ENCODE measurements at places on chromosomes 12 and 14. TPM values are rescaled to one million over a fixed set of nuclear protein-coding genes. Genes with fewer than 3 reads are reported as not detected.
A peak's percentile ranks its signal among the peaks of the same experiment; 100 is the strongest.

- H3K27ac ChIP-seq: no peak overlapping the region
- DNase-seq: no peak
- H3K27me3 ChIP-seq: peaks cover 4% of the 10 kb centered on the region
- H3K36me3 ChIP-seq: no peaks in the 10 kb centered on the region
- H3K4me1 ChIP-seq: peaks cover 2% of the 10 kb centered on the region
Measured at GRCh38 chr12:98767248-98767647, 122.2 kb downstream of the APAF1 start.

GRCh38 chr14:102164965-102165364, 25.3 kb downstream of the WDR20 start:
- no peak overlapping the region for H3K4me3 ChIP-seq
- peaks cover 42% of the 10 kb centered on the region for H3K4me1 ChIP-seq
- H3K27ac ChIP-seq: no peak overlapping the region
- no peak for DNase-seq
- no peaks in the 10 kb centered on the region for H3K27me3 ChIP-seq
- peaks cover 10% of the 10 kb centered on the region for H3K36me3 ChIP-seq

GRCh38 chr12:18813753-18814152, 75.8 kb downstream of the CAPZA3 start:
- no peak for DNase-seq
- no peak overlapping the region for H3K4me3 ChIP-seq
- no peaks in the 10 kb centered on the region for H3K27me3 ChIP-seq
- no peaks in the 10 kb centered on the region for H3K4me1 ChIP-seq
- no peaks in the 10 kb centered on the region for H3K36me3 ChIP-seq

DNA sequence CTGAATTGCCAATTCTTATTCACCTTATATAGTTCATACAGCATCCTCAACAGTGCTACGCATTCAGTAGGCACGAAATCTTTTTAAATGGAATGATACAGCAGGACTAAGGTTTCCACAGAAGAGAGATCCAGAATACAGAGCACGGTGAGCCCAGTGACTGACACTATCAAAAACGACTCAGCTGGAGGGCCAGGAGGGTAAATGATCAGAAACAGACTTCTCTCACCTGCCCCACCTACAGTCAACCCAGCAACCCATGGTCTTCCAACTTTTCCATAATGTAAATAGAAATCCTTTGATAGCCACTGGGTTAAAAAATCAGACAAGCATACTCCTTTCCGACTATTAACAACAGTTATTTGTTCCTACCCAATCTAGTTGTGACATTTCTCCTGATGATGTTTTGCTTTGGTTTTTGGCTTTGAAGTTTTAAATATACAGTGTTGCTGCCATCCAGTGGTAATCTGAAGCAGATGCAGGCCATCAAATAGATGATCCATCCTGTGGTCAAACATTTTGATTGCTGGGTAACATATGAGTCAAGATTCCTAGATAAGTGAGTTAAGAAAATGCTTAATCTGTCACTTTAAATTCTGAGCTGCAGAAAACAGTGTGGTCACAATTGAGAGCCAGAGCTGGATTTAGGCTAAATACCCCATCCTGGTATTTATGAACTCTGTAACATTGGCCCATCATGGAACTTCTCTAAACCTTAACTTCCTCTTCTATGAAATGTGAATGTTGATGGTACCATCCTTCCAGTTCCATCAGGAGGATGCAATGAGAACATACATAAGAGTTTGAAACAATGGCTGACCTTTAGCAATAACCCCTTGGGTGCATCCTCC, 42.0 kb downstream of the GPHB5 start:
- no peaks in the 10 kb centered on the region for H3K36me3 ChIP-seq
- H3K27ac ChIP-seq: no peak overlapping the region
- DNase-seq: no peak
- no peak overlapping the region for H3K4me3 ChIP-seq

DNA sequence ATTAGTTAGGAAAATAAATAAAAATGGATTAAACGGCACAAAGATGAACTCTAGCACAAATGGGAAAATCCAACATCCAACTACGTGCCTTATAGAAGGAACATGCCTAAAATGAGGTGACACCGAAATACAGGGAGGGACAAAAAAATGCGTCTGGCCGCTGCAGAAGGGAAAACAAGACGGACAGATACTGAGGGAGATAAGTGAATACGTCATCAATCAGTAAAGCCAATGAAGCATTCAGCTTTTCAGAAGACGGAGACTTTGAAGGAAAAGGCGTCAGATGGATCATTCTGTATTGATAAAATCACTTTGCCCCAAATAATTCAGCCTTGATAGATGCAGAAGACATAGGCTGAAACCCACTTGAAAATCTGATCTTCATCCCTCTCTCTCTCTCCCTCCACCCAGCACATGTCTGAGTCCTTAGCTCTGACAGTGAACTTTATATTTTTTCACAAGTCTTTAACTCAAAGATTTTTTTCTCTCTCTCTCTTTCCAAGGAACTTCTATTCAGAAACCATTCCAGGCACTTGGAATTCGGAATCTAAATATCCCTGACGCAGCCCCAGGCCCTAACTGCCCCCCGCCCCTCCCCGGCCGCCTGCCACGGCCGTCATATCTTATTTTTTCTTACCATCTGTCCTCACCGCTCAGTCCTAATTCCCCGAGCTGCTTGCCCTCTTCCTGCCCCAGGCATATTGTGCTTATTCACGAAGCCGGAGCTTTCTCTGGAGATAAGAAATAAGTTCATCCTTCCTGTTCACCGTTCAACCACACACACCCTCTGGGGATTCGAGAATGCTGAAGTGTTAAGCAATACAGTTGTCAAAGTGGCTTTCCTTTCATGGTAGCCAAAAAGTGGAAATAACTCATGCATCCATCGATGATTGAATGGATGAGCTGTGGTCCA, 35.5 kb upstream of the RFLNA start:
- H3K36me3 ChIP-seq: no peaks in the 10 kb centered on the region
- H3K27ac ChIP-seq: no peak overlapping the region
- peaks cover 24% of the 10 kb centered on the region for H3K27me3 ChIP-seq
- no peak for DNase-seq
- H3K4me1 ChIP-seq: no peaks in the 10 kb centered on the region
- no peak overlapping the region for H3K4me3 ChIP-seq

- H3K27ac ChIP-seq: no peak overlapping the region
- peaks cover 41% of the 10 kb centered on the region for H3K27me3 ChIP-seq
- H3K4me3 ChIP-seq: no peak overlapping the region
- H3K4me1 ChIP-seq: no peaks in the 10 kb centered on the region
- no peaks in the 10 kb centered on the region for H3K36me3 ChIP-seq
Measured at GRCh38 chr12:129901254-129901653, 2.6 kb downstream of the TMEM132D start.

DNA sequence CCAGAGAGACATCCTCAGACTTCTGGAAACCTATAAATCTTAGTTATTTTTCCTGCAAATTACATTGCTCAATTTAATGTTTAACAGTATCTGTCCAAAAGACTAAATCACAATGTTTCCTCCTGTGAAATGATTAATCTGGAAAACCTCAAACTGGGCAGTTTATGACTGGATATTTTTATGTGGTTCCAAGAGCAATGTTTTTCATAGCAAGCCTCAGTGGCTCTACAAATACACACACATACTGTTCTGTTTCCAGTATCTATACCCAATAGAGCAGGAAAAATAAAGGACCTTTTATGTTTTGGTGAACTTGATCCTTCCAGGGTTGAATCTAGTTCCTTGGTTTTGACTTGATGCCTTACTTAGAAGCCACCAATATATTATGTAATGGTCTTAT, 9.2 kb downstream of the NID2 start:
- H3K4me1 ChIP-seq: no peaks in the 10 kb centered on the region
- H3K36me3 ChIP-seq: no peaks in the 10 kb centered on the region
- no peak for DNase-seq
- H3K27me3 ChIP-seq: peaks cover 24% of the 10 kb centered on the region

DNA sequence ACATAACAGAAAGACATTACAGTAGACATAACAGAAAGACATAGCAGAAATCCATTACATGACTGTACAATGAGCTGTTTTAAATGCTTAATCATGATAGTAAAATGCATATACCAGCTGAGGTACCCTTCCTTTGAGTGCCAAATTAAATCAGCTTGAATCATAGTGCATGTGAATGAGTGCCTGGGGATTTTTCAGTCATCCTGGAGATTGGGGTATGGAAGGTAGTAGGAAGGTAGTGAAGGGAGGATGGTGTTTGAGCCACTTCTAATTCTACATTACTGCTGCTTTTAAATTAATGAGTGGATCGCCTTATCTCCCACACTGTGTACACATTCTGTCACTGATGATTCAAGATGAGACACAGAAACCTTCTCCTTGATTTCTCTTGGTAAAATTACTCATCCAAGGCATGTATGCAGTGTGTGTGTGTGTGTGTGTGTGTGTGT, 534.2 kb downstream of the LRFN5 start:
- H3K36me3 ChIP-seq: no peaks in the 10 kb centered on the region
- no peaks in the 10 kb centered on the region for H3K4me1 ChIP-seq
- no peaks in the 10 kb centered on the region for H3K27me3 ChIP-seq

- H3K36me3 ChIP-seq: no peaks in the 10 kb centered on the region
- no peak for DNase-seq
- H3K27ac ChIP-seq: no peak overlapping the region
- no peak overlapping the region for H3K4me3 ChIP-seq
- H3K27me3 ChIP-seq: no peaks in the 10 kb centered on the region
- no peaks in the 10 kb centered on the region for H3K4me1 ChIP-seq
Measured at GRCh38 chr12:122813310-122813713, 21.9 kb upstream of the HIP1R start.

- H3K27me3 ChIP-seq: no peaks in the 10 kb centered on the region
- peaks cover 37% of the 10 kb centered on the region for H3K36me3 ChIP-seq
- no peak for DNase-seq
- peaks cover 76% of the 10 kb centered on the region for H3K4me1 ChIP-seq
- peak overlapping the region; percentile 99 for H3K27ac ChIP-seq
Measured at GRCh38 chr12:51320311-51320694, 3.7 kb downstream of the BIN2 start.

DNA sequence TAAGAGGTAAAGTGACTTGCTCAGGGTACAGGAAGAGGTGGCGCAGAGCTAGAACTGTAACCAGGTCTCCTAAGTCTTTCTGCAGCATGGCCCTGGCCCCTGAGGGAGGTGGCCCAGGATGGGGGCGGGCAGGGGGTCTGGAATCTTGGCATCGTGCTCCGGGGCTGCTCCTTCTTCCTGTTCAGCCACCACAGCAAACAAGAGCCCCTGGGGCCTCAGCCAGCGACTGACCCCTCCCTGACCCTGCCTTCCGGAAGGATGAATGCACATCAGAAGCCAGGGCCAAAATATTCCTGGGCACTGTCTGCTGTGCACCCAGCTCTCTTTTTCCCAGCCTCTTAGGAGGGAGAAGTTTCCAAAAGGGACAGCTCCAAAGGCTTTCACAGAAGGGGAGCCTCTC, 242.8 kb downstream of the DPF3 start:
- H3K4me1 ChIP-seq: no peaks in the 10 kb centered on the region
- no peak overlapping the region for H3K4me3 ChIP-seq
- no peak overlapping the region for H3K27ac ChIP-seq
- DNase-seq: no peak
- H3K27me3 ChIP-seq: no peaks in the 10 kb centered on the region

- H3K27ac ChIP-seq: no peak overlapping the region
- no peak overlapping the region for H3K4me3 ChIP-seq
- H3K36me3 ChIP-seq: no peaks in the 10 kb centered on the region
- H3K4me1 ChIP-seq: peaks cover 25% of the 10 kb centered on the region
- no peak for DNase-seq
Measured at GRCh38 chr14:101716956-101717662, 44.4 kb upstream of the PPP2R5C start.

DNA sequence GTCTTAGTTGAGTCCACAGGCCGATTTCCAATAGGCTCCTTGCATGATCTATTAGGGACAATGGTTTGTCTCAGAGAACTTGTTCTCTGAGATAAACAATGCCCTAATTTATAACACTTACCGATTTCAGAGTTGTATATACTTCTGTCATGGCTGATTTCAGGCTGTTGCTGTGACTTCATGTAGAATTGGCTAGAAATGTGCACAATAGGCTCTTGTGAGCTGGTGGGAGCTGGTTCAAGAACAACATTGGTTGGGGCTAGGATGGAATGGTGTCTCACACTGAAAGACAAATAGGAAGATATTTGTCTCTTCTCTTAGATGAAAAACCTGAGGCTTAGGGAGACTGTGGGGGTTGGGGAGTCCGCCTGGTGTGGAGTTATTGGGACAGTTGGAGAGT, 6.7 kb upstream of the KRT86 start:
- H3K36me3 ChIP-seq: no peaks in the 10 kb centered on the region
- no peak overlapping the region for H3K4me3 ChIP-seq
- H3K27ac ChIP-seq: no peak overlapping the region
- H3K27me3 ChIP-seq: peaks cover 11% of the 10 kb centered on the region

GRCh38 chr12:119060847-119061796, 79.8 kb downstream of the SRRM4 start:
- DNase-seq: peak; percentile 58
- peaks cover 4% of the 10 kb centered on the region for H3K27me3 ChIP-seq
- no peaks in the 10 kb centered on the region for H3K36me3 ChIP-seq
- H3K4me3 ChIP-seq: no peak overlapping the region

DNA sequence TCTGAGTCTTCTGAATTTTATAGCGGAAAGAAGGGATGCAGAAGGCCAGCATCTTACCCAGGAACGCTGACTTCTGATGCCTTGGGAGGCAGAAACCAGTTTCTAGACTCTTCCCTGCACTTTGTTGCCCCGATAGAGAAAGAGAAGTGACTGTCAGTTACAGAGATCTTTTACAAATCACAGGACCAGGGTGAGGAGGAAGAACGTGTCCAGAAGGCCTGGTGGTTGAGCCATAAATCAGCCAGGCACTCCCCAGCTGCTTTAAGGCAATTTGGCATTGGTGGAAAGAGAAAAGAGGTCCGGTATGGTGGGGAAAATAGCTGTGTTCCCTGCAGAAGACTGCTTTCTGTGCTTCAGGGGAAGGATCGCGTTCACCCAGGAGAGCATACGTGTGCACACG, 88.7 kb upstream of the KCNA1 start:
- no peak for DNase-seq
- peaks cover 24% of the 10 kb centered on the region for H3K4me1 ChIP-seq
- no peaks in the 10 kb centered on the region for H3K27me3 ChIP-seq
- no peak overlapping the region for H3K4me3 ChIP-seq
- H3K27ac ChIP-seq: no peak overlapping the region
- no peaks in the 10 kb centered on the region for H3K36me3 ChIP-seq

GRCh38 chr12:46179693-46180452, 89.0 kb downstream of the SLC38A1 start:
- H3K27ac ChIP-seq: no peak overlapping the region
- DNase-seq: no peak
- peaks cover 36% of the 10 kb centered on the region for H3K4me1 ChIP-seq
- peaks cover 6% of the 10 kb centered on the region for H3K36me3 ChIP-seq
- no peaks in the 10 kb centered on the region for H3K27me3 ChIP-seq

KRT3 gene
- not detected for total RNA-seq

DIO3 gene
- total RNA-seq: not detected

SRP54 gene
- 66.5 TPM for total RNA-seq

GPR65 gene
- 10.4 TPM for total RNA-seq

IL31 gene
- total RNA-seq: not detected

TAS2R50 gene
- total RNA-seq: not detected

RNF212B gene
- total RNA-seq: not detected

MMP17 gene
- total RNA-seq: not detected

PPTC7 gene
- 41.1 TPM for total RNA-seq

PLCZ1 gene
- total RNA-seq: not detected

MGP gene
- total RNA-seq: not detected

PMEL gene
- total RNA-seq: 1.5 TPM

NANOG gene
- not detected for total RNA-seq

KLRC2 gene
- total RNA-seq: not detected

RNASE7 gene
- not detected for total RNA-seq

IQSEC3 gene
- total RNA-seq: 1.0 TPM

SOX5 gene
- not detected for total RNA-seq

Data from activated naive CD4-positive, alpha-beta T cell treated with anti-CD3 and anti-CD28 coated beads for 36 hours (primary cell).